ENCODE measurements at places on chromosomes 12 and 14. TPM values are rescaled to one million over a fixed set of nuclear protein-coding genes. Genes with fewer than 3 reads are reported as not detected.

Gene RNASE2
- polyA plus RNA-seq, result 0.35 TPM

Gene ACRBP
- polyA plus RNA-seq, result 2.9 TPM

Gene NT5DC3
- 10.5 TPM for polyA plus RNA-seq

Gene MSRB3
- 41.3 TPM for polyA plus RNA-seq

Gene RNU4-1
- polyA plus RNA-seq, result not detected

GRCh38 chr12:59736359-59736758, 140.5 kb downstream of the SLC16A7 start:
- no peak for DNase-seq

DNA sequence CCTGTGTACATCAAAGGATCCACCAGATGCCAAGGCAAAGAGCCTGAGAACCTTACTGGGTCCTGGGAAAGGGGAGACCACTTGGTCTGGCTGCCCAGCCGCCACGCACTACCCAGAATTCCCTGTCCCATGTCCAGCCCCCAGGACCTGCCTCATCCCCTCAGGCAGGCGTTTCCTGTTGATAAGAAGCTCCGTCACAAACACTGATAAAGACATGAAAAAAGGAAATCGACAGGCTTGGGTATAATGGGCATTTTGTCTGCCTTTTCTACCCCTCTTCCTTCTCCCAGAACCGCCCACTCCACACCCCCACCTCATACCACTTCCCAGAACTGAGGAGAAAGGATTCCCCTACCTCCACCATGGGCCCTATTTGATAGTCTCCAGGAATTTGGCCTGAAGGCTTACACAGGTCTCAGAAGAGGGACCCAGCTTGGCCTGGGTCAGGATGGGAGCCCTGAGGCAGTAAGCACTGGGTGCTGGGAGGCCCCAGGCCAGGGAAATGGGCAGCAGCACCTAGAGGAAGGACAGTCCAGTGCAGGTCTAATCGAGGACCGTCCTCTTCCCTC, 18.8 kb downstream of the ACVRL1 start:
- DNase-seq, result no peak

- peak; percentile 20 for DNase-seq
Observed at GRCh38 chr12:8780389-8780788, 42.0 kb upstream of the A2ML1 start.

DNA sequence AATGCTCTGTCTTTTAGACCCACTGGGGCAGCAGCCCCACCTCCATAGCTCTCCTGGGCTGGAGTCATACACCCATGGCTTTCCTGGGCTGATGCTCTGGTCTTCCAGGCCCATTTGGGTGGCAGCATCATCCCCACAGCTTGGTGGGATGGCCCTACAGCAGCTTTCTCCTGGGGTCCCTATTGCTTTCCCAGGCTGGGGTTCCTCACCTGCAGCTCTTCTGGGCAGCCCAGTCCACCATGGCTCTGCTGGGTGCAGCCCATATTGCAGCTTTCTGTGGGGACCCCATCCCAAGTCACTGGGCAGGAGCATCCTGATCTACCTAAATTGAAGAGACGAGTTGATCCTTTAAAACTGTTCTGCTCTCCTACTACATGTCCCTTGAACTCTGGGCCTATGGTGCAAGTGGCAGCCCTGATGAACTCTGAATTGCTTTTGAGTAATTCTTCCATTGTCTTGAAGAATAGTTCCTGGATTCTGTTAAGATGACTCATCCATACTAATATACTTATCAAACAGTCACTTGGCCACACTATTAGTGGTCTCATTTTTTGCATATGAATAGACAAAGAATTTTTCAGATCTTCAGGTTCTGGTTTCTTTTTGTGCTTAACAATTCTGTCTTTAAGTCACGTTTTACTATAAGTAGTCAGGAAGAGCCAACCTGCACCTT, 390.1 kb downstream of the DPF3 start:
- no peak for DNase-seq

GRCh38 chr14:75015496-75015895, 12.8 kb downstream of the EIF2B2 start:
- DNase-seq, result no peak

GRCh38 chr12:50923361-50924130, 28.8 kb upstream of the HIGD1C start:
- no peak for DNase-seq
